MCF 10A (cell line): ENCODE measurements at places on chromosomes 2 and 18. TPM values are rescaled to one million over a fixed set of nuclear protein-coding genes. Genes with fewer than 3 reads are reported as not detected.

GRCh38 chr2:14363137-14363536 lies 269.4 kb upstream of the LRATD1 start:
- DNase-seq = no peak
- H3K27me3 ChIP-seq = no peaks in the 10 kb centered on the region
- H3K4me1 ChIP-seq = peaks cover 6% of the 10 kb centered on the region
- H3K36me3 ChIP-seq = no peaks in the 10 kb centered on the region
- no peak overlapping the region for H3K27ac ChIP-seq
- no peak overlapping the region for H3K4me3 ChIP-seq

DNA sequence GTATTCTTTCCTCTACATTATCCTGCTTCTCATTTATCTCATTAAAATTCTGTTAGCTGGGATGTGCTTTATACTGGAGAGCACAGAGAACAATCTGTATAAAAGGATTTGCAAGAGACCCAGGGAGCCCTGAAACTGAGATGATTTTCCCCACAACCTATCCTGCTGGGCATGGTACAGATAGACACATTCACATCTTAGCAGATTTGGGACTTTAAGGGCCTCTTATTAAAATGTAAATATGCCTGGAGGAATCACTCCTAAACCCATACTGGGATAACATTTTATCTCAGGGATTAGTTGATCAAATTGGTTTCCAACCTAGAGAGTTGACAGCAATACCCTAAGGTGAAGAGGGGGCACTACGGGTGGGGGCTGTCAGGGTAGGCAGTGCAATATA lies 45.5 kb downstream of the AOX1 start:
- H3K36me3 ChIP-seq = peaks cover 29% of the 10 kb centered on the region
- DNase-seq = no peak
- H3K27me3 ChIP-seq = no peaks in the 10 kb centered on the region

GRCh38 chr2:238922435-238922834 lies 74.5 kb downstream of the TWIST2 start:
- H3K4me3 ChIP-seq = no peak overlapping the region
- no peaks in the 10 kb centered on the region for H3K27me3 ChIP-seq
- no peak for DNase-seq
- peaks cover 6% of the 10 kb centered on the region for H3K36me3 ChIP-seq
- peaks cover 8% of the 10 kb centered on the region for H3K4me1 ChIP-seq

DNA sequence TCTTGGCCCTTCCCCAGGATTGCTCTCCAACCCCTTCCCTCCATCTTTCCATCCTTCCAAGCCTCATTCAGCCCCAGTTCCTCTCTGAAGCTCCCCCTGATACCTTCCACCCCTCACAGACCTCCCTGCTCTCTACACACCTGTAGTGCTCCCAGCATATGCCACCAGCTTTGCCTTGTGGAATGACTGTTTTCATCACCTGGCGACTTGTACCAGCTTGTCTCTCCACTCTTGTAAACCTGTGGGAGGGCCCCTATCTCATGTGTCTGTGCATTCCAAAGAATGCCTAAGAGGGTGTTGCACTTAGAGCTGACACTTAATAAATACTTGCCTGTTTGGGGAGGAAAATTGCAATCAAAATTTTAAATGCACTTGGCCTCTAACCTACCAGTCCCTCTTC lies 198.7 kb downstream of the BCL11A start:
- DNase-seq = peak; percentile 57
- H3K36me3 ChIP-seq = no peaks in the 10 kb centered on the region
- peaks cover 8% of the 10 kb centered on the region for H3K4me1 ChIP-seq
- H3K4me3 ChIP-seq = no peak overlapping the region
- no peaks in the 10 kb centered on the region for H3K27me3 ChIP-seq

DNA sequence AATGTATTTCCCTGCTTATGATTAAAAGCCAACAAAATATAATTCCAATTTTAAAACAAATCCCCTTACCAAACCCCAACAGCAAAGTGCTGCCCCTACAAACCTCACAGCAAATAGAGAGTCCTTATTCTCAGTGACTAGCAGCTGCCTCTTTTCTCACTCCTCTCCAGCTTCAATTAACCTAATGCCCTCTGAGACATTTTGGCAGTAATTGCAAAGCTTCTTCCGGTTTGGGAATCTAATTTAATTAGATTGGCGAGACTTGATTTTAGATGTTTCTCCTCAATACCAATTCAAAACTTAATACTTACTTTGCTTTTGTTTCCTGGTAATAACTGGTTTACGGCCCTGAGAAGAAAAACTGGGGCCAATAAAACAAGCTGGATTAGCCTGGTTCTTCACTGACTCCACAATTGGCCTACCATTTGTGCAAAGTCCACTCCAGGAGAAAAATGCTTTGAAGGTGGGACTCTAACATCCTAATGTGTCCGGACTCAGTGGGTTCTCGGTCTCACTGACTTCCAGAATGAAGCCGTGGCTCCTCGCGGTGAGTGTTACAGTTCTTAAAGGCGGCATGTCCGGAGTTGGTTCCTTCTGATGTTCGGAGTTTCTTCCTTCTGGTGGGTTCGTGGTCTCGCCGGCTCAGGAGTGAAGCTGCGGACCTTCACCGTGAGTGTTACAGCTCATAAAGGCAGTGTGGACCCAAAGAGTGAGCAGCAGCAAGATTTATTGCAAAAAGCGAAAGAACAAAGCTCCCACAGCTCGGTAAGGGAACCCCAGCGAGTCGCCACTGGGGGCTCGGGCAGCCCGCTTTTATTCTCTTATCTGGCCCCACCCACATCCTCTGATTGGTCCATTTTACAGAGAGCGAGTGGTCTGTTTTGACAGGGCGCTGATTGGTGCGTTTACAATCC lies 52.8 kb downstream of the SLC35F5 start:
- H3K4me1 ChIP-seq = no peaks in the 10 kb centered on the region
- H3K27ac ChIP-seq = no peak overlapping the region
- peaks cover 20% of the 10 kb centered on the region for H3K36me3 ChIP-seq
- no peak overlapping the region for H3K4me3 ChIP-seq

GRCh38 chr2:80256782-80257167 lies 47.8 kb downstream of the LRRTM1 start:
- no peak for DNase-seq
- peaks cover 6% of the 10 kb centered on the region for H3K4me1 ChIP-seq
- H3K27ac ChIP-seq = no peak overlapping the region
- H3K36me3 ChIP-seq = no peaks in the 10 kb centered on the region
- no peaks in the 10 kb centered on the region for H3K27me3 ChIP-seq

GRCh38 chr18:80245781-80246444 lies 1.4 kb downstream of the PARD6G start:
- H3K36me3 ChIP-seq = no peaks in the 10 kb centered on the region
- peaks cover 27% of the 10 kb centered on the region for H3K4me1 ChIP-seq
- H3K27me3 ChIP-seq = no peaks in the 10 kb centered on the region
- H3K27ac ChIP-seq = no peak overlapping the region
- peak overlapping the region; percentile 74 for H3K4me3 ChIP-seq

DSEL gene
- 14.9 and 19.0 TPM in 2 replicates for total RNA-seq

GRCh38 chr18:61854578-61855448 lies 38.0 kb downstream of the RNF152 start:
- no peak overlapping the region for H3K27ac ChIP-seq
- H3K4me3 ChIP-seq = no peak overlapping the region
- DNase-seq = no peak
- H3K27me3 ChIP-seq = no peaks in the 10 kb centered on the region

CDKL4 gene
- total RNA-seq = 1.1 TPM in 1 of 2 replicates, not detected in the other

DNA sequence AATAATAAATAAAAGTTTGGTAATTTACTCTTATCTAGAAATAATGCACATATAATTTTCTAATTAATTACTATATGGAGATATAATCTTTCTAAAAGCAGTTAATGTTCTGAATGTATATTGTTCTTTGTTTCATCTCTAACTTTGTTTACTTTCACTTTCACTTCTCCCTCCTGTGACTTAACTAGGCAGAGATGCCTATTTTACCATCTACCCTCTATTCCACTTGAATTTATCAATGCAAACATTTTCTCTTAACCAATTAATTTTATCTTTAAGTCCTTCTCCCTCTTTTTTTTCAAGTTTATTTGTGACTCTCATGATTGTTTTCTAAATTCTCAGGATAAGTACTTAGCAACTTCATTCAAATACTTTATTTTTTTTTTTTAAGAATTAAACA lies 55.1 kb upstream of the IL1RL1 start:
- H3K4me3 ChIP-seq = peak overlapping the region; percentile 13
- DNase-seq = no peak
- peaks cover 27% of the 10 kb centered on the region for H3K4me1 ChIP-seq
- no peaks in the 10 kb centered on the region for H3K27me3 ChIP-seq

CNTNAP5 gene
- not detected in 2 replicates for total RNA-seq

ACMSD gene
- not detected in 2 replicates for total RNA-seq

DNA sequence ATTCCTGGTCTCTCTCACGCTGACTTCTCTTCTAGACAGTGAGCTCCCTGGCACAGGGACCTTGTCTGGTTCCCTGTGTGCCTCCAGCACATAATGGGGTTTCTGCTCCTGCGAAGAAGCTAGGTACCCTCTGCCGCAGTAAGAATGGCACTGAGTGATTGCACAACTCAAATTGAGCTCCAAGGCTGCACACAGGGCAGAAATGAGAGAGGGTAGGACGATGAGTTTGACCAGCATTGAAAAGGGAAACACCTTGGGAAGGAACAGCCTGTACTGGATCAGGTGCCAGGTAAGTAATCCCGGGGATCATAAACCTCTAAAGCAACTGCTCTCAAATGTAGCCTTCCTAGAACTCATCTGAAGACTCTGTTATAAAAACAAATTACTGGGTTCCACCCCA lies 21.0 kb upstream of the MSGN1 start:
- H3K27me3 ChIP-seq = no peaks in the 10 kb centered on the region
- no peaks in the 10 kb centered on the region for H3K36me3 ChIP-seq
- no peaks in the 10 kb centered on the region for H3K4me1 ChIP-seq
- no peak for DNase-seq

CD8A gene
- not detected in 2 replicates for total RNA-seq

DHRS9 gene
- total RNA-seq = 0.21 TPM in 1 of 2 replicates, not detected in the other

- DNase-seq = no peak
- no peaks in the 10 kb centered on the region for H3K4me1 ChIP-seq
- H3K27ac ChIP-seq = no peak overlapping the region
- no peaks in the 10 kb centered on the region for H3K36me3 ChIP-seq
Measured at GRCh38 chr2:191158193-191158592, 7.4 kb upstream of the STAT4 start.

NOTO gene
- total RNA-seq = not detected in 2 replicates

DNA sequence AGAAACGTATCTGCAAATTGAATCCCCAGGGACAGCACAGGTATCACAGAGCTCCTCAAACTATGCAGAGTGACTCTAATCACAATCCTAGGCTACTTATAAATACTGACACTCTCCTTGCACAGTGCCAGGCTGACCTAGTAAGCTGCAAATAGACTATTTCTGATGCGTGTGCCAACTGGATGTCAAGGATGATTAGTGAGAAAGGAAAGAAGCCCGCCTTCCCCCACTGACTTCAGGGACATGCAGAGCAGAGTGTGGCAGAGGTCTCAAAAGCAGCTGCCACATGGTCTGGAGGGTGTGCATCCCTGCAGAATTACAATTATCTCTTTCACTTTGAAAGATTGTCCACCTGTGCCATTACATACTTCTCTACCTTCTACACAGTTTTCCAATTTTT lies 235.6 kb downstream of the CPS1 start:
- DNase-seq = no peak
- no peaks in the 10 kb centered on the region for H3K4me1 ChIP-seq
- H3K27me3 ChIP-seq = peaks cover 48% of the 10 kb centered on the region
- H3K4me3 ChIP-seq = no peak overlapping the region
- H3K36me3 ChIP-seq = no peaks in the 10 kb centered on the region

GRCh38 chr2:182726473-182726872 lies 10.4 kb downstream of the DNAJC10 start:
- H3K4me3 ChIP-seq = no peak overlapping the region
- DNase-seq = no peak
- no peaks in the 10 kb centered on the region for H3K27me3 ChIP-seq
- no peak overlapping the region for H3K27ac ChIP-seq
- H3K36me3 ChIP-seq = peaks cover 65% of the 10 kb centered on the region

- H3K4me1 ChIP-seq = no peaks in the 10 kb centered on the region
- DNase-seq = no peak
- no peak overlapping the region for H3K4me3 ChIP-seq
- H3K27me3 ChIP-seq = peaks cover 49% of the 10 kb centered on the region
- H3K27ac ChIP-seq = no peak overlapping the region
Measured at GRCh38 chr2:68379184-68379708, 14.2 kb downstream of the PLEK start.

DNA sequence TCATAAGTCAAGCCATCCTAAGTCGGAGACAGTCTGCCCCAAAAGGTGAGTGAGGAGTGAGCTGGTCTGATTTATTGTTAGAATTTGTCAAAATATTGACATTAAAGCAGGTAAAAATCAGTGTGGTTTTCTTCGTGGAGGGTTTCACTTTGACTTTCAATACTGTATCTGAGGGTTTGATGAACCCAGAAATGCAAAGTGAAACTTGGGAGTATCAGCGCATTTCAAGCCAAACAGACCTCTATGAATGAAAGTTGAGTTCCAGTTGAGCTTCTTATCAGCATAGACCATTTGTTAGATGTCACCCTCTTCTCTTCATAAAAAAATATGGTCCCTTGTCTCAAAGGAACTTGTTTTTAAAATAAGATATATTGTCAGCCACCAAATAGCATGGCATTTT lies 21.7 kb upstream of the CXCR4 start:
- DNase-seq = no peak
- H3K27ac ChIP-seq = no peak overlapping the region
- H3K36me3 ChIP-seq = no peaks in the 10 kb centered on the region
- peaks cover 44% of the 10 kb centered on the region for H3K4me1 ChIP-seq
- no peaks in the 10 kb centered on the region for H3K27me3 ChIP-seq
- H3K4me3 ChIP-seq = no peak overlapping the region

GRCh38 chr2:170573671-170574070 lies 141.5 kb upstream of the SP5 start:
- H3K27me3 ChIP-seq = no peaks in the 10 kb centered on the region
- no peak overlapping the region for H3K27ac ChIP-seq

- peak overlapping the region; percentile 59 for H3K27ac ChIP-seq
- no peak for DNase-seq
- H3K4me1 ChIP-seq = peaks cover 27% of the 10 kb centered on the region
- H3K36me3 ChIP-seq = no peaks in the 10 kb centered on the region
- H3K27me3 ChIP-seq = no peaks in the 10 kb centered on the region
Measured at GRCh38 chr2:134119117-134119712, 134.7 kb upstream of the MGAT5 start.

DNA sequence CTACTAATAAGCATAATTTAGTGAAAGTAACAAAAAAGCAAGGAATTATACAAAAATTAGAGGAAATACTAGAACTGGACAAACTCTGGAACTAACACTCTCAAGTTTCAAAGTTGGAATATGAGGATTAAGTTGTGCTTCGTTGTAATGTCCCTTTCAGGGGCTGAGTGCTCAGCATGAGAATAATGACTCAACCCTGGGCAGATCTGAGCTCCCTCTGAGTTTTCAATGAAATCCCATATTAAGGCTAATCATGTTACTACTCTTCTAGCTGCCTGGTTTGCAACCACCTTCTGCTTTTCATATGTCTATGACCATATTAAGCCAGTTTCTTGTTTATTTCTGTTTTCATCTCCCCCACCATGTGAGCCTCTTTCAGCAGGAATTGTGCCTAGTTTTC lies 274.9 kb upstream of the LRRTM4 start:
- no peak for DNase-seq
- H3K4me3 ChIP-seq = no peak overlapping the region
- H3K27ac ChIP-seq = no peak overlapping the region
- no peaks in the 10 kb centered on the region for H3K4me1 ChIP-seq
- H3K27me3 ChIP-seq = no peaks in the 10 kb centered on the region

- H3K27me3 ChIP-seq = no peaks in the 10 kb centered on the region
- no peak overlapping the region for H3K4me3 ChIP-seq
- no peak overlapping the region for H3K27ac ChIP-seq
- DNase-seq = no peak
- H3K4me1 ChIP-seq = peaks cover 18% of the 10 kb centered on the region
Measured at GRCh38 chr2:128315122-128315828, 3.4 kb downstream of the HS6ST1 start.

- peaks cover 53% of the 10 kb centered on the region for H3K4me1 ChIP-seq
- peaks cover 2% of the 10 kb centered on the region for H3K36me3 ChIP-seq
- no peaks in the 10 kb centered on the region for H3K27me3 ChIP-seq
- H3K27ac ChIP-seq = peak overlapping the region; percentile 96
Measured at GRCh38 chr2:130823171-130823885, 13.4 kb upstream of the ARHGEF4 start.

MROH2A gene
- total RNA-seq = not detected in 2 replicates

LHCGR gene
- not detected in 2 replicates for total RNA-seq

PTPN18 gene
- 34.4 and 43.1 TPM in 2 replicates for total RNA-seq
